ENCODE measurements at places on chromosomes 16 and 17.

DNA sequence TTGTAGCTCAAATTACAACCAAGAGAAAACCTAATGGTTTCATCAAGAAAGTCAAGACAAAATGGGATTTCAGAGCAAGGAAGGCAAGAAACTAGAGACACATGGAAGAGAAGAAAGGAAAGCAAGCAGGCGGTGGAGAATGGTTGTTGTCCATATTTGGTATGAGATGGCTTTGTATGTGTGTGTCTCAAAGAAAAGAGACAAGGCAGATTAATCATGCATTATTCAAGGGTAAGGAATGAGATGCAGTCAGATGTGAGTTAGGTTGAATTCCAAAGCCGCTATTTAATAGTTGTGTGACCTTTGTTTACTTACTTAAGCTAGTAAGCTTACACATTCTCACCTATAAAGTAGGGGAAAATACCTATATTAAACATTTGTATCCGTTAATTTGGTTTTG lies 1029.6 kb downstream of the CDH11 start:
- DNase-seq, result peak; percentile 34

GRCh38 chr16:85554114-85554888 lies 58.8 kb upstream of the GSE1 start:
- DNase-seq, result peak; percentile 90

DNA sequence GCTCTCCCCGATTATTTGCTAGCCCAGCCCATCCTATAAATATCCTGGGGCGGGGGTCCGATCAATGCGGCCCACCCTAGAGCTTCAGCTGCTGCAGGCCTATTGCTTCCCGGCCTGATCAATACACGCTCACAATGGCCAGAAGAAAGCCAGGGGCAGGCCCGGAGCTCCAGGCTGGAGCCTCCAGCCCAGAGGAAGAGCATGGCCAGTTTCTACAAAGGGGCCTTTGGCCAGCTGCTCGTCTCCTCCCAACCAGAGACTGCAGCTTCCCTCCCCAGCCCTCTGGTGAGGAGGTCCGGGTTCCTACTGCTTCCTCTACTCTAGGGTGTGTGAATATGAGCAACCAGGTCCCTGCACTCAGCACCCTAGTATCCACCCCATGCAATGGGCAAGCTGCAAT lies 36.7 kb downstream of the SALL1 start:
- no peak for DNase-seq

- no peak for DNase-seq
Measured at GRCh38 chr17:2289878-2290478, 13.6 kb downstream of the SMG6 start.

DNA sequence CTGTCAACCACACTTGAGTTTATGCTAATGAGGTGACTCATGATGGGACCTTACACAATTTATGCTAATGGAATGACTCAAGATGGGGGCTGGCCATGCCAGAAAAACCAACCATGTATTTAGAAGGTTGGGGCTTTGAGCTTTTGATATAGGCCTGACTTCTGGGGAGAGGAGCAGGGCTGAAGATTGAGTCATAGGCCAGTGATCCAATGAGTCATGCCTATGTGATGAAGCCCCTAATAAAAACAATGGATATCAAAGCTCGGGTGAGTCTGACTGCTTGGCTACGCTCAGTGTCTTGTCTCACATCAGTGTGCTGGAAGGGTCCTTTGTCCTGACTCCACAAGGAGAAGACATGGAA lies 7.3 kb downstream of the MFSD6L start:
- DNase-seq, result peak; percentile 49

DNA sequence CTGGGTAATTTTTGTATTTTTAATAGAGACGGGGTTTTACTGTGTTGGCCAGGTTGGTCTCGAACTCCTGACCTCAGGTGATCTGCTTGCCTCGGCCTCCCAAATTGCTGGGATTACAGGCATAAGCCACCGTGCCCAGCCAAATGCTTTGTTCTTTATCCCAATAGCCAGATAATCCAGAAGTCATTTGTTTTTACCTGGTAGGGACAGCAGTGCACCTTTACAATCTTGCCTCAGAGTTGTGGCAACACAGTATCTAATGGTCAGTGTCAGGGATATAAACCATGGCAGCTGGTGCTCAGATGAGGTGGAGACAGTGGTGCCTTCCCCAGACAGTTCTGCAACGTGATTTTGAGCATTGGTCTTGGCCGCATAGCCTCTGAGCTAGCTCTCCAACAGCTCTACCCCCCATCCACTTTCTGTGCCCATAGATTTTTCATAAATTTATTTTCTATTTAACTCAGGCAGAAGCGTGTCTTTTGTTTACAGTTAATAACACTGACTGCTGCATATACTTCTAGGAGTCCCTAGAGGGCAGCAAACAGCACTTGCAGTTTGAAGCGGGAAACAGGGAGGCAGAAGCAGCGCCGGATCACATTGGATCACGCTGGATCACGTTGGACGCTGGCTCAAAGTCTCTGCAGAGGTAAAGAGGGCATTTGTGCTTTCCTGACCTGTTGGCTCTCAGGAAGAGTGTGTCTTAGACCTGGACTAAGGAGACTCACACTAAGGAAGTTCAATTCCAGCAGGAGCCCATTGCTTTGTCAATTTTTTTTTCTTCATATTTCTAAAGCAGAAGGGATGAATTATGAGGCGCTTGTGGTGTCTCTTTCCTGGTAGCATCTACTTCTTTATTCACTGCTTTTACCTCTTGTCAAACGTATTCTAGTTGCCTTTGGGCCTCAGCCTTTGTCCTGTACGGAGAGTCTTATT lies 5.1 kb upstream of the GGT6 start:
- DNase-seq, result peak; percentile 68

DNA sequence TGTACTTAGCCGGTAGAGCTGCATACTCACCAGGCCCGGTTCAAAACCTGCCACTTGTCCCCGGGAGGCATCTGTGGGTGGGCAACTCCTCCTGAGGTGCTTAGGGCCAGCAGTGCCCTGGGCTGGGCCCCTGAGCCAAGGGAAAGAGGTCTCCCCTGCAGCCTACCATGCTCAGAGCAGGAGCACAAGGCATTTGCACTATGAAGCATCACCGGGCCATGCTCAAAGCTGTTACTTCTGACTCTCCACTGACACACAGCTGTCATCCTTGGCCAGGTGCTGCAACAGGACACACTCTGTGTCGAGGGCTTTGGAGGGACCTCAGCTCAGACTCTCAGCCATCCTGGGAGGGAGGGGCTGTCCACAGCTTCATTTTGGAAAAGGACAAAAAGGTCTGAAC lies 37.2 kb downstream of the SLC38A8 start:
- DNase-seq, result no peak

DNA sequence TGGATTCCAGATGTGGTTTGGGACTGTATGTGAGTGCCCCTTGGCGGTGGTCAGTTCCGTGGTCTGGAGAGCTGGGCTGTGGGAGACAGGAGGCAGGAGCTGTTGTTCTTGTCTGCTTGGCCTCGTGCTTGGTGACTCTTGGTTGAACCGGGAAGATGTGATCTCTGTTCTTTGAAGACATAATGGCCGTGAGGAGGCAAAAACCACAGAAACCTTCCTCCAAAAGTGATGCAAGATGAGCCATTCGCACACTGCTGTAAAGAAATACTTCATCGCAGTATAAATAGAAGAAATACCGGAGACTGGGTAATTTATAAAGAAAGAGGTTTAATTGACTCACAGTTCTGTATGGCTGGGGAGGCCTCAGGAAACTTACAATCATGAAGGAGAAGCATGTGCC lies 128.8 kb downstream of the RAP1GAP2 start:
- peak; percentile 51 for DNase-seq

DNA sequence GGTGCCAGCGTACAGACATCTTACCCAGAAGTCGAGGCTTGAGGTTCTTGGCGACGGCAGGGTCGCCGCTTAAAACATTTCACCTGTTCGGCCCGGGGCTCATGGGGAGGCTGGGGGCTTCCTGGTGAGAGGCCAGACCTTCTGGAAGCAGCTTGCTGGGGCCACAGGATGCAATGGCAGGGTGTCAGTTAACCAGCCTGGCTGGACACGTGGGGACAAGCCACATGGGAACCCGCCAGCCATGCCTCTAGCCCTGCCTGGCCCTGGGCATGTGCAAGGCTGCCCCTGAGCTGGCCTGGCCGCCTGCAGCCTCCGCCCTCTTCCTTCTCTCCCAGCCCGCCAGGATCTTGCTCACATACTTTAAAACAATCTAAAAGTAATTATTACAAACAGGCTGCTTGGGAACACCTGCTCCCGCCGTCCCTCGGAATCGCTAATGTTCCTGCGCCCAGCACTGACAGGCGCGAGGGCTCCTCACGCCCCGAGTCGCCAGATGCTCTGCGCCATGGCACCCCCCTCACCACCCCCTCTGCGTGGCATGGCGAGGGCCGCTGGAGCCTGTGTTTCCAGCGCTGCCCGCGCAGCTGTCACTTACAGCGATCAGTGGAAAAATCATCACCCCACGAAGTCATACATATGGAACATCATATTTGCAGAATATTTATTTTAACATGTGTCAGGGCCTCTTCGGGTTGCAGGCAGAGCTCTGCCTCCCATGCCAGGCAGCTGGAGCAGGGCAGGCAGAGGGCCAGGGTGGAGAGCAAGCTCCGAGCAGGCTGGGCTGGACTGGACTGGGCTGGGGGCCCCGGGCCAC lies 188.7 kb upstream of the GSE1 start:
- DNase-seq, result no peak

- peak; percentile 100 for DNase-seq
Measured at GRCh38 chr16:86387468-86388440, 122.6 kb upstream of the FOXF1 start.

DNA sequence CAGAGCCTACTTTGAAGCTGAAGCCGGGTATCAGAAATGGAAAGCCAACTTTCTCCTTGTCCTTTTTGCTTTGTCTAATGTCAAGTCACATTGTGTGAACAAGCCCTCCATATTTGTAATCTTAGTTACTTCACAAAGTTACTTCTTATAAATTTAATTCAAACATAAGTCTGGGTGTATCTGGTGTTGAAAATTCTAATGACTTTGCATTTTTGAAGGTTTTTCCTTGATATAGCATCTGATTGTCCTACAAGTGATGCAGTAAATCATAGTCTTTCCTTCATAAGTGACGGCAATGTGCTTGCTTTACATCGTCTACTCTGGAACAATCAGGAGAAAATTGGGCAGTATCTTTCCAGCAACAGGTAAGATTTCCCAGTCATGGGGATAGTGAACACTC lies 36.9 kb downstream of the OMG start:
- DNase-seq, result no peak

- peak; percentile 69 for DNase-seq
Measured at GRCh38 chr16:50213939-50214519, 52.3 kb upstream of the ADCY7 start.

DNA sequence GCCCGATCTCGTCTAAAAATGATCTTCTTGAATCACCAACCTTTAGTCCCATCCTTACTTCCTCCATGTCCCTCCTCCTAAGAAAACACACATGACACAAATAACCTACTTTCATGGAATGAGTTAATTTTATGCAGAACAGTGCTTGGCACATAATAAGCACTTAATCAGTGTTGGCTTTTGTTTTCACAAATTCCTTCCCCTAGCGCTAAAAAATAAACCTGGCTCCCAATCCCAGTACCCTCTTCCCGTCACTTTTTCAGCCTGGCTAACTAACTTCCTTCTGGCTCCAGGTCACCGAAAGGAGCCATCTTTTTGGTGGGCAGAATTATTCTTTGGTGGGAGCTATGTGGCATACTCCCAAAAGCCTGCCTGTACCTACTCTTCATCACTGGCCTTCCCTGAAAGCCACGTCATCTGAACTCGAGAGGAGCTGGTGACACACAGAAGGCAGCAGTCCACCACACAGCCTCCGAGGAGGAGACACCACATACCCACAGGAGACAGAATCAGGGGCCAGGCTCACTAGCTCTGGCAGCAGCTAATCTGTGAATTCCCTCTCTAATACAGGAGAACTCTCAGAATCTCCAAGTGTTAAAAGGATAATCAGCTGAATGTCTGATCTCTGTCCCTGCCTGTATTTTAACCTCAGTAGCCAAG lies 114.5 kb downstream of the SMG6 start:
- peak; percentile 53 for DNase-seq

DNA sequence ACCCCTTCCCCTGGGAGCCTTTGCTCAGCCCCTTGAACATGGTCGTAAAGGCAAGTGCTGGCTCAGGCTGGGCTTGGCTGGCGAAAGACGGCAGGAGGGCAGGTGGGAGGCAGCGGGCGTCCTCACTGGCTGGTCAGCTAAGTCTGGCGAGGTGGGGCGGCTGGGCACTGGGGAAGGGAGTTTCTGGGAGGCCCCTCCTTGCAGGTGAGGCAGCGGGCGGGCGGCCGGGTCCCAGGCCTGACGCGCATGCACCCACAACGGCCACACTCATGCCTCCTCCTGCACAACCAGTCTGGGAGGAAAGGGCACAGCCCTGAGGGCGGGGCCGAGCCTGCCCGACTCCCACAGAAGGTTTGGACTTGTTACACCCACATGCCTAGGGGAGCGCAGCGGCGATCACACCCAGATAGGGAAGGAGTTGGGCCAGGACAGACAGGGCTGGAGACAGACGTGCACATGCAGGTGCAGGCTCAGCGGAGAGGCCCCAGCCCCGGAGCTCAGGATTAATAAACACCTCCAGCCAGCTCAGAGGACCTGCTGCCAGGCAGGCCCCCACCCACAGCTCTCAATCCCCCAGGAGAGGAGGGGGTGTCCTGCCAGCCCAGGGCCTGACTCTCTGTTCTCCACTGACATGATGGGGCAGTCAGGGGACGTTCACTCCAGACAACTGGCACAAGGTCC lies at the start of gene EVPL:
TSS of gene EVPL (minus strand) at position 148 of the 681 bp plus-strand sequence. CDS start at position 40, 108 bp downstream.
- DNase-seq, result no peak

DNA sequence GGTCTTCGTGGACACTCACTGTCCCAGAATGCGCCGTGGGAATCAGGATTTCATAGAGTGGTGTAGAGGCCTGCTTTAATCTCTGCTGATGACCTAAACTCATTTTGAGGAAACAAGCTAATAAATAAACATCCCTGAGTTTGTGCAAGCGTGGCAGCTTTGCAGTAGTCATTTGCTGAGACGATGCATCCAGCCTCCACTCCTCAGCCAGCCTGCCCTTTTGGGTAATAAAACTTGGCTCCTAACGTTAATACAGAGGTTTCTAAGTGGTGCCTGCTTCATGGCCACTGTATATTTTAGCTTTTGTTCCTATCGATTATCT lies 1.3 kb downstream of the DGKE start:
- peak; percentile 4 for DNase-seq

- DNase-seq, result peak; percentile 46
Measured at GRCh38 chr16:81745704-81746558, 33.2 kb upstream of the PLCG2 start.

DNA sequence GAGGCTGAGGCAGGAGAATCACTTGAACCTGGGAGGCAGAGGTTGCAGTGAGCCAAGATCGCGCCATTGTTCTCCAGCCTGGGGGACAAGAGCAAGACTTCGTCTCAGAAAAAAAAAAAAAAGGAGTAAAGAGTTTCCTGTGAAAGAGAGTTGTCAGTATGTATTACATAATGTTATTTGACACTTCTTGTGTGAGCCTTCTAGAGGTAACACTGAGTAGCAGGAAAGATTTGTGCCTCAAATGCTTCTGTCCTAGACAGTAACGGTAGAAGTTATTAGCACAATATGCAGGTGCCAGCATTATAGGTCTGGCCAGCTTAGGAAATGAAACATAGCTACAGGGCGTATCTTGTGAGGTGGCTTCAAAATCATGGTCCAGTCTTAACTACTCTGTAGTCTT lies 6.2 kb downstream of the RPS6KB1 start:
- DNase-seq, result no peak

GRCh38 chr17:4326608-4327007 lies 39.9 kb downstream of the UBE2G1 start:
- DNase-seq, result no peak
